ENCODE measurements at places on chromosomes 5 and 9.

GRCh38 chr5:106380736-106381135 is 1290.0 kb downstream of the EFNA5 start:
- peak; percentile 33 for DNase-seq

DNA sequence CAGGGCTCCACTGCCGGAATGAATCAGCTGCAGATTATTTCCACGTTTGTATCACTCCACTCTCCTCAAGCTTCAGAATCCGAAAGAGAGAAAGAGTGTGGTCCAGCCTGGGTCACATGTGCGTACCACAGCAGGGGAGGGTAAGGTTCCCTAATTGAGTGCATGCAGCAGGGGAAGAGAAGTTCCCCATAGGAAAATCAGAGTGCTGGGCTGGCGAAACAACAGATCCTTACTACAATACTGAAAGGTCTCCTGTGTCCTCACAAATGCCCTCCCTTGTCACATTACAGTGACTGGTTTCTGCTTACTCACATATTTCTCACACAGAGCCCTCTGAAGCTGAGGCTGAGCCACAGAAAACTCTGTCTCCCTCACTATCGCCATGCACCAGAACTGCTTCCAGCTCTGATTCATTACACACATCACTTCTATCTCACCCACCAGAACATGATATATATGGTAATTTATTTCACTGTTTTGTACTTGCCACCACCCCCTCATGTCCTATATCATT is 532.2 kb upstream of the TUSC1 start:
- no peak for DNase-seq

DNA sequence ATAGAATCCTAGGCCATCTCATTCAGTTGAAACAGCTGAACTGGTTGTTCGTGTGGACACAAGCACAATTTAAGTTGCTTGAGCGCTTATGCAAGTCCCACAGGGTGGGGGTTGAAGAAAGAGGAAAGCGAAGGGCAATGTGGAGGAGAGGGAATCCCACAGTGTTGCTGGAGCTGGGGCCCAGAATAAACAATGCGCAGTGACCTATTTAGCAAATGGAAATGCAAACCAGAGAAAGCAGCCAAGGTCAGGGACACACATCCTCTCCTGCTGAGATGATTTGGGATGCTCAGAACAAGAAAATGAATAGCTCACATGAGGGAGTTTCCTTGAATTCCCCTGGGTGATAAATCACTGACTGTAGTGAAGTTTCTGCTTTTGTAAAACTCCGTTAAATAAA is 838.3 kb downstream of the TLE4 start:
- peak; percentile 99 for DNase-seq

GRCh38 chr5:19258686-19259085 is 729.3 kb downstream of the CDH18 start:
- no peak for DNase-seq

- no peak for DNase-seq
Observed at GRCh38 chr5:35117967-35118366, 70.2 kb upstream of the AGXT2 start.

DNA sequence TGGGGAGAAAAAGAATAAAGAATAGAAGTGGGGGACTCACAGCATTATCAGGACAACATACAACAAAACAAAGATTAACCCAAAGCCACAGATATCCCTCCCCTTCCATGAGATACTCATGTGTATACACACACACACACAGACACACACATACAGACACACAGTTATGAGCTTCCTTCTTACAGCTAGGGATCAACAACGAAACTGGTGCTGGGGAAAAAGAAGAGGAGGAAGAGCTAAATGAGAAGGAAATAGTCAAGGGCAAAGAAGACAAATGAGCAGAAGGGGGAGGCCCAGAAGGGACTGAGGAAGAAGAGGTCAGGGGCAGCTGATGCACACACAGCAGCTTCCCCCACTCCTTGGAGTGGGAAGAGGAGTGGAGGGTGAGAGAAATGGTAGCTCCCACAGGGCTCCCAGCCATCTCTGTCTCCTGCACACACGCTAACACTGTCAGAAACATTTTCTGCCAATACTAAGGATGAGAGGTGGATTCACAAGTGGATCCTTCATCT is 66.2 kb downstream of the SIL1 start:
- no peak for DNase-seq

DNA sequence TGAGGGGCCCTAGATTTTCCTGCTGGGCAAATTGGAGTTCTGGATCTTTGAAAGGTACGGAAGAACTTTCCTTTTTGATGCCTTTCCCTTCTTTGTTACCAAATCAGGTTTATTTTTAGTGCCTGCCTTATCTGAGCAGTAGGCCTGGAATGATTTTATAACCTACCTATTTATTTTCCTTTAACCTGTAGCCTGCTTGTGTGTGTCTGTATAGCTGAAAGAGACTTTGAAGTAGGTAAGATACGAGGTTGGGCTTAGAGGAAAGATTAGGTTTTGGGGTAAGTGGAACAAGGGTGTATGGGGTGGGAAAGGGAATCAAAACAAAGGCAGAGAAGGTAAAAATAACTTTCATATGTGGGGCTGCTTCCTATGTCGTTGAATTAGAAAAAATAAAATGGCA is 211.2 kb downstream of the CD180 start:
- no peak for DNase-seq

DNA sequence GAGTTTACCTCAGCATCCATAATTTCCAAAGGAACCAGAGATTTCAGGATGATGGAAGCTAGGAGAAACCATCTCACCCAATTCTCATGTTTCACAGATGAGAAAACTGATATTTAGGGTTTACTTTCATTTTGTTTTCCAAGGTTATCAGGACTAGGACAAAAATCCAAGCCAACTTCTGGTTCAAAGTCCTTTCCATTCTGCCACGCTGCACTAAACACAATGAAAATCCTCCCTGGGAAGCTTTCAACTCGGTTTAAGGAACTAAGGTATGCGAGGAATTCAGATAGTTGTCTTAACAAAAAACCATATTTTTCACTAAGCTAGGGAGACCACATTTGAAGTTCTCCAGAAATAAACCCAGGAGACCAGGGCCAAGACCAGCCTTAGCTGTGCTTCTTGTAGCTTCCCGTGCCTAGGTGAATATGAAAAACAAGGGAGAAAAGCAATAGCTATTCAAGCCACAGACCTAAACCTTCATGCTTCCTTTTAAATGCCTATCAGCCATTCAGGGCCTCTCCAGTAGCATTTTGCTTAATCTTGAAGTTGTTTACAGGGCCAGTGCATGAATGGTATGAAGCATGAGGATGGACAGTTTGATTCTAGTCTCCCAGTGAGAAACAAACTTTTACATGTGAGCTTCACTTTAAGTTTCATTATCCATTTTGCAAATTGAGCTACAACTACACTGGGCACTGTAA is 167.9 kb downstream of the DENND1A start:
- no peak for DNase-seq

DNA sequence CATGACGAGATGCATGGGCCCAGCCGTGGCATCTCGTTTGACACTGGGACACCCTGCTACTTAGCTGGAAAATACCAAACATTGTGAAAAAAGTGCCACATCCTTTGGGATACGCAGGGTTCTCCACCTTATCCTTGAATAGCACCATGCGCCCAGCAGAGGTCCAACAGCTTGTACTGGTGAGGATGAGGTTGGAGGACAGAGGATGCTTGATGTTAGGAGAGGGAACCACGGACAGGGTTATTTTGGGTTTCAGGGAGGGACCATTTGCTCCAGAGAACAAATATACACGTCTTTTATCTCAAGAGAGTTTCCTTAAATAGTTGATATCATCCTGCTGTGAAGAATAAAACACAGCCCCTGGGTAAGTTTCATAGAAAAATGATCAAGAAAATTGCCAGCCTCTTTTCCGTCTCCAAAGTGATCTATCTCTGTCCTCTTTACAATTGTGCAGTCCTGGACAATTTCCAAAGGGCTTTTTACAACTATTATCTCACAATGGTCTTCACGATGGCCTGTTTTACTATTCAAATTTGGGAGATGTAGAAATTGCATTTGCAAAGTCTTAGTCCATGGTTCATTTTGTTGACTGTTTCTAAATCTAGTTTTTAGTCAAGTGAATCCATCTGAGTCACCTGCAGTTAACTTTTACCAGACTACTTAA is 19.9 kb upstream of the FRRS1L start:
- no peak for DNase-seq

DNA sequence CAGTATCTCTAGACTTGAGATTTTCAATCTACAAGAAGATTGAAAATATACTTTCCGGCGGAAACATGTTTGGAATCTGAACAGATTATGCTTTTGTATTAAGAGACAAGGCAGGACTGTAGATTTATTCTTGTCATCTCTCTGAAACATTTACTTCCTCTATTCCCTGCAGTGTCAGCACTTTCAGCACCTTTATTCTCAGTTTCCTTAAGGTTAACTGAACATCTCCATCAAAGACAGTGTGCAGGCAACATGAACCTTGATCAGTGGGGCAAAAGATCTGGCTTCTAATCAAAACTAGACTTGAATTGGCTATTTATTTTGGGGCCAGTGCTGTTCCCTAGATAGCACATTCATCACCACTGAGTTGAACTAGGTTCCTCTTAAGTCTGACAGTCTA is 129.9 kb upstream of the HCN1 start:
- DNase-seq = no peak

DNA sequence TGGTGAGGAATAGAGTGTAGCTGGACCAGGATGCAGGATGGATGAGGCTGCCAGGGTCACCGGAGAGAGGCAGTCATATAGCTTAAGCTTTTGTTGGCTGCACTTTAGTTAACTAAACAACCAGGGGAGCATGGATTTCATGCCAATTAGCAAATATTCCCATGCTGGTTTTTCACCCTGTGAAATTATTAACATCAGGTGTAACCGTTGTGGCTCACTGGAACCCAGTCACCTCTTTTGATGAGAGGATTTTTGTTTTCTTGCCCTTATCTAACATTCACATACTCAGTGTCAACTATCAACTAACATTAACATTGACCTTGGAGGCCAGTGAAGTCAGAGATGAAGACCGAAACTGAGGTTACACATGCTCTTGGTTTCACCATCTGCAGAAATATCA is 97.2 kb upstream of the BASP1 start:
- no peak for DNase-seq

- no peak for DNase-seq
Observed at GRCh38 chr5:126919566-126919965, 110.8 kb downstream of the MARCHF3 start.

GRCh38 chr5:9516591-9516990 is 29.3 kb downstream of the SEMA5A start:
- no peak for DNase-seq

GRCh38 chr9:6566409-6567139 is 79.0 kb downstream of the GLDC start:
- DNase-seq = no peak

GRCh38 chr5:68407311-68408239 is 192.0 kb downstream of the PIK3R1 start:
- DNase-seq = no peak

DNA sequence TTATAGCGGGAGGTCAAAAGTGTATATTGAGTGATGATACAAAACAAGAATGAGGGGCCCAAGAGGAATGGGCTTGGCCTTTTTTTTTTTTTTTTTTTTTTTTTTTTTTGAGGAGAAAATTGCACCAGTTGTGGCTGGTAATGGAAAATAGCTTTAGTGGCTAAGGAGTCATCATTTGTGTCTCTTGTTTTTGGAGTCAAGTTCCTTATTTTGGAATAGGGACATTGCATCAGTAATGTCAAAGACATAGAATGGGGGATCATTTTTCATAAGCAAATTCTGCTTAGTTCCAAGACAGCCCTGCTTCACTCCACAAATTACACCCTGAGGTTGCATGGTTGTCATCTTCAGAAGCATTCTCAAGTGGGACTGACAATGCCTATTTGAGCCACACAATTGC is 137.4 kb downstream of the STK32A start:
- no peak for DNase-seq

DNA sequence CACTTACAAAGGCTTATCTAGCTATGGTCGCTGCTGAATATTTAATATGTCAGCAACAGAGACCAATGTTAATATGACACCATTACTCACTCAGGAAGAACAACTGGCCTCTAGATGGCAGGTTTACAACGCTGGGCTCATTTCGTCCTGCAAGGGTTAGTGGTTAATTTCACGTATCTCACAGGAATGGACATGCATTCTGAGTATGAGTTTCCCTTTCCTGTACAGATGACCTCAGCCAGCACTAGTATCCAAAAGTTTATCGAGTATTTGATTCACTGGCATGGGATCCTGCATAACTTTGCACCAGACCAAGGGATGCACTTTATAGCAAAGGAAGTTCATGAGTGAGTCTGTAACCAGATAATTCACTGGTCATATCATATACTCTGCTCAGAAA is 8.7 kb upstream of the TRPC7 start:
- DNase-seq = no peak

GRCh38 chr9:132185073-132186009 is 23.5 kb downstream of the NTNG2 start:
- no peak for DNase-seq

GRCh38 chr5:72010430-72010829 is 96.8 kb upstream of the MAP1B start:
- no peak for DNase-seq

DNA sequence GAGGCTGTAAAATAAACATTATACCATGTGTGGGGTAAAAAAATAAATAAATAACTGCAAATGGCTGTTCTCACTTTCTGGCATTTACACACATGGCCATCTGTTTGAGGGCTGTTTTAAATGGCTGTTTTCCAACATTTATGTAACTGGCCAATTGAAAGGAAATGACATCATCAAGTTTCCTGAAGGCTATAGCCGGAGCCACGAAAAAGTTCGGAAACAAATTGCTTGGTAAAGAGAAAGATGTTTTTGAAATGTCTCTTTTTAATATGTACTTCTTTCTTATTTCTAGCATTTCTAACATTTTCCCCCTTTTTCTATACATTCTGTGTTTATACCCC is 95.4 kb upstream of the DAB2 start:
- peak; percentile 54 for DNase-seq

- DNase-seq = no peak
Observed at GRCh38 chr5:71587766-71588532, 809 bp downstream of the MCCC2 start.

DNA sequence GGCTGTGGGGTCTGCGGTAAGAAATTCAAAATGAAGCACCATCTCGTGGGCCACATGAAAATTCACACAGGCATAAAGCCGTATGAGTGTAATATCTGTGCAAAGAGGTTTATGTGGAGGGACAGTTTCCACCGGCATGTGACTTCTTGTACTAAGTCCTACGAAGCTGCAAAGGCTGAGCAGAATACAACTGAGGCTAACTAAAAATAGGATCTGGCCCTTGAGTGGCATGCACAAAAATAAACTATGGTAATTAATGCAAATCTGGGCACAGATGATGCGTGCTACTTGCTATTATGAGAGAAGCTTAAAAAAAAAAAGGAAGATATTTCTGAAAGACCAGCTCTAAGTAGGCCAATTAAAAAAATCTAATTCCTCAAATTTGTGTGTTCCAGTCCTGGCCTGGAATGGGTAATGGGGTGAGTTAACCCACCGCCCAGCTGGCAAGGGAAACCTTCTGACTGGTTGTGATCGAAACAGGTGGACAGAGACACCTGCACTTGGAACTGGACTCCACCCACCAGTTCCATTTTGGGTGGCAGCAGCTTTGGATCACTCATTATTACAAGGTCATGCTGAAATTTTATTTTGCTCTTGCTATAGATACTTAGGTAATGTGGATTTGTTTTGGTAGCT is 26.6 kb upstream of the ZBTB34 start:
- no peak for DNase-seq
